Renal pelvis (tissue), 12 donors: ENCODE measurements at places on chromosomes 5 and 9. TPM values are rescaled to one million over a fixed set of nuclear protein-coding genes. Genes with fewer than 3 reads are reported as not detected.

The TTC16 gene
- polyA plus RNA-seq: 0.26 TPM

The GPX3 gene
- 1,360 TPM for polyA plus RNA-seq

The SV2C gene
- 0.06 TPM for polyA plus RNA-seq

The GPR21 gene
- 0.73 TPM for polyA plus RNA-seq

The NKD2 gene
- 20.5 TPM for polyA plus RNA-seq

The SLC25A2 gene
- 0.19 TPM for polyA plus RNA-seq

The RNF183 gene
- 6.0 TPM for polyA plus RNA-seq

The GGTA1 gene
- polyA plus RNA-seq: 5.7 TPM

The GFI1B gene
- 0.78 TPM for polyA plus RNA-seq

The ZDHHC21 gene
- 19.5 TPM for polyA plus RNA-seq

The DNM1 gene
- 91.2 TPM for polyA plus RNA-seq

The NCS1 gene
- polyA plus RNA-seq: 29.6 TPM

The ORM2 gene
- not detected for polyA plus RNA-seq

The SLC36A2 gene
- 16.0 TPM for polyA plus RNA-seq

The C9orf153 gene
- polyA plus RNA-seq: 0.13 TPM

The ASPN gene
- polyA plus RNA-seq: 10.0 TPM

The PLAC8L1 gene
- 3.0 TPM for polyA plus RNA-seq

The INSL4 gene
- polyA plus RNA-seq: not detected

The GPSM1 gene
- 41.2 TPM for polyA plus RNA-seq

The ZNG1C gene
- 30.5 TPM for polyA plus RNA-seq

The FAXDC2 gene
- 31.6 TPM for polyA plus RNA-seq

The POC5 gene
- 19.9 TPM for polyA plus RNA-seq

The CDKN2B gene
- 0.38 TPM for polyA plus RNA-seq

The DMRTA1 gene
- polyA plus RNA-seq: 1.5 TPM

The ZFP62 gene
- polyA plus RNA-seq: 71.9 TPM

The FOXD4 gene
- 0.73 TPM for polyA plus RNA-seq

The NIPBL gene
- polyA plus RNA-seq: 78.0 TPM

The KIF24 gene
- polyA plus RNA-seq: 8.0 TPM

The GARNL3 gene
- polyA plus RNA-seq: 13.6 TPM

The BARX1 gene
- 0.86 TPM for polyA plus RNA-seq

The PCDHA7 gene
- polyA plus RNA-seq: 0.34 TPM

The GCNT4 gene
- 13.3 TPM for polyA plus RNA-seq

The CEL gene
- 4.0 TPM for polyA plus RNA-seq

The MYO10 gene
- polyA plus RNA-seq: 38.8 TPM

The SLCO6A1 gene
- polyA plus RNA-seq: 0.24 TPM

The PIP5KL1 gene
- 2.9 TPM for polyA plus RNA-seq
